ENCODE measurements at places on chromosomes 1 and 21.

DNA sequence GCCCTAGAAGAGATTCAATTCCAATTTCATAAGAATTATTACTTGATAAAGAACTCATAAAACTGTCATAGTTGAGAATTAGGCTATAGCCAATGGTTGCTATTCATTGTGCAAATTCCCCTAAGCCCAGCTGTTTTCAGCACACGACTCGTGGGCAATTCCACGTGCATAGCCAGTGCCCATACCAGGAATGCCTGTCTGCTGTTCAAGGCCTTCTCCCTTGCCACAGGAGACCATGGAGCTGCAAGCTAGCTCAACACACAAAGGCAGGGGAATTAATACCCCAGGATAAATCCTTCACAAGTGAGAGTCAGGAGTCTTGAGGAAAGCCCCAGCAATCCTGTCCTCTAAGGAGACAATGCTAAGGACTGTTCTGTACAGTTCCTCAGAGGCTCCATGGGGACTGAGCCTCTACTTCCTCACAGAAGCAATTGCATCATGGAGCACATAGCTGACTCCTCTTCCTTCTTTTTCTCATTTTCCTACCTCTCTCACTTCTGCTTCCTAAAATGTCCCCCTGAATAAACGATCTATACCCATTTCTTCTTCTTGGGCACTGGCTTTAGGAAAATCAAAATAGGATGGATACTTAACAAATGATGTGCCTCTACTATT is 19.1 kb upstream of the CHRM3 start:
- DNase-seq = no peak

- DNase-seq = peak; percentile 37
Measured at GRCh38 chr1:112904071-112904830, 51.7 kb downstream of the SLC16A1 start.

DNA sequence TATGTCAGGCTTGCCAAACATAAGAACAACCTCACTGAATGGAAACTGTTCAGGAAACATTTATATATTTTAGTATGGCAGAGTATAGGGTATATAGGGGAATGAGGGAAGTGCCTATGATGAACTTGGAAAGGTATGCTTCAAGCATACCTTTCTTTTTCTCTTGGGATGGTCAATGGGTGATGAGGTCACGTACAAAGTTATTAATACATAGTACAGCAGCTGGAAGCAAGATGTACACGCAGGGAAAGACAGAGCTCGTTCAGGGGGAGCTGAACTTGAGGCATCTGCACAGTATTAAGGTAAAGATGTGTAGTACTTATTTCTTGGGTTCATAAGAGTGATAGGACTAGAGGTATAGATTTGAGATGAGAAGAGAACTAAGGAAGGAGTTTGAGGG is 61.5 kb downstream of the ABCD3 start:
- no peak for DNase-seq

GRCh38 chr1:154272999-154273563 is 652 bp downstream of the HAX1 start:
- DNase-seq = no peak

GRCh38 chr1:6152181-6152580 is 27.9 kb downstream of the CHD5 start:
- no peak for DNase-seq

- no peak for DNase-seq
Measured at GRCh38 chr1:61742620-61743430, 545 bp downstream of the PATJ start.

- DNase-seq = no peak
Measured at GRCh38 chr1:159088050-159088449, 11.5 kb upstream of the AIM2 start.

DNA sequence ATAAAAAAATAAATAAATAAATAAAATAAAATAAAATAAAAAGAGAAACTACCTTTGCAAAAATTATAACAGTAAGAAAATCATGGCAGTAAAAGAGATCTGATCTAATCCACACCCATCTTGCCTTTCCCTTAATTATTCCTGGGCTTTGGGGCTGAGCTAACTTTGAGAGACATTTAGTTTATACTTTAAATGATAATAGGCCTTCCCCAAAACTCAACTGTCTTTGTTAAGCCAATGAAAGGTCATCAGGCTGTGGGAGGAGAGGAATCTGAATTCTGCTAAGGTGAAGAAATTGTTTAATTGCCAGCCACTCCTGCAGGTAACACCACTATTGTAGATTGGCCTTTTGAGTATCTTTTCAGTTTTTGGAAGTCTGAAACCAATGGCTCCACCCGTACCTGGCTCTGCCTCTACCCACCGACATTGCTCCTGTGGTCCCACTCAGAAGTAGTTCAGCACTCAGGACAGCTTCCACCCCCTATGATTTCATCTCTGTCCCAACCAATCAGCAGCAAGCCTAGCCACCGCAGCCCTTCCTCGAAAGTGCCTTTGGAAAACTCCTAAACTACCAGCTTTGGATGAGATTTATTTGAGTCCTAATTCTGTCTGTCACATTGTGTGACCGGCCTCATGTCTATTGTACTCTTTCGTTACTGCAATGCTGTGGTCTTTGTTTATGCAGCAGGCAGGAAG is 23.0 kb upstream of the PNRC2 start:
- no peak for DNase-seq

DNA sequence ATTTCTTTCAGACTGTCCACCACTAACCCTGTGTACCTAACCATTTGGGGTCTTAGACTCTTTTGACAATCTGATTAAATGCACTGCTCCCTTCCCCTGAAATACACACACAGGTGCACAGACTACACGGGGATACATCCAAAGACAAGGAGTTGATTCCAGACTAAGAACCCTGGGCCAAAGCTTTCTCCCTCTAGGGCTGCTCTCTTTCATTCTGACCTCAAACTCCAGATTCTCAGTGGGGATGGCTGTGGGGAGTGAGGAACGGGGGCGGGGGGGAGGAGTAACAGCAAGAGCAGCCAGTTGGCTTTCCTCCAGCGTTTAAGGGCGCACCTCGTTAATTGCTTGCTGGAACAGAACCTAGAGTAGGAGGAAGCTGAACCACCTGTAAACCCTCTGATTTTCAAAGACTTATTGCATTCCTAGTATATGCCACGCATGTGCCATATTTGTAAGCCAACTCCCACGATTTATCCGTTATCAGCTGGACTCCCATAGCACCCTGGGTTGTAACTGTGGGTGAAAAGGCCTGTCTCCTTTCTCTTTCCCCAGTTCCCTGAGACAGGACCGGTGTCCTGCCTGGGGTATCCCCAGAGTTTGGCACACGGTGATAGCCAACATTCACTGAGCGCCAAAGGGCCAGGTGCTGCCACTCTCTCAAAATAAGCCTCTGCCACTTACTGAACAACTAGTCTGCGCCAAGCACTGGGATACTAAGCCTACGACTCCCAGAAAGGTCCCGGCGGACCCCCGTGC is 920 bp downstream of the MTHFR start:
- DNase-seq = peak; percentile 30

- DNase-seq = no peak
Measured at GRCh38 chr1:180397175-180397574, 105.2 kb downstream of the ACBD6 start.

- peak; percentile 28 for DNase-seq
Measured at GRCh38 chr1:23369335-23370013, at the start of gene ZNF436. TSS of gene ZNF436 (minus strand) at chr1:23369836. CDS start at chr1:23368005, 1,831 bp downstream.

- DNase-seq = peak; percentile 27
Measured at GRCh38 chr1:108646648-108647269, 14.1 kb downstream of the HENMT1 start.

DNA sequence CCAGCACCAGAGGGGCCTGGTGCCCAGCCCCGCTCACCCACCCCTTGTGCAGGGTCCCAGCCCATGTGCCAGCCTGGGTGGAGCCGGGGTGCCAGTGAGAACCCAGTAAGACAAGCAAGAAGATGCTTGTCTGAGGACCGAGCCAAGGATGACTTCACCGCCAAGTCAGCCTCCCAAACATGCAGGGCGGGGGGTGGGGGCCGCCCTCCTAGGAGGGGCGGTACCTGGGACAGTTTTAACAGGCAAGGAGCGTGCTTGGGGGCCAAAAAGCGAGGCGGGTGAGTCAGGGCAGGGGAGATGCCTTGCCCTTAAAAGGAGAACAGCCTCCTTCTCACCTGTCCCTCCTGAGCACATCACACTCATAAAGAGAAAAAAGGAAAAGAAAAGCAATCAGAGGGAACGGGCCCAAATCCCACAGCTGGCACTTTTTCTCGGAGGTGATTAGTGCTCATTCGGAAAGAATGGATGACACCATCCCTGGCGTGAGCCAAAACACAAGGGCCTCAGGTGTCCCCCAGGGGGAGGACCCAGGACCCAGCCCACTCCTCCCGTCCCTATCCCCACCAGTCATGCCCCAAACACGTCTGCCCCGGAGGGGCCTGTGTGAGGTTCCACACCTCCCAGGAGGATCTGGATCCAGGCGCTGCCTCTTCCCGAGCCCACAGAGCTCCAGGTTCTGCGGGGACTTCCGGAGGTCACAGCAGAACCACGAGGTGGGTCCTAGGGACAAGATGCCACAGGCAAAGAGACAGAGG is 77.6 kb upstream of the IFFO2 start:
- no peak for DNase-seq

DNA sequence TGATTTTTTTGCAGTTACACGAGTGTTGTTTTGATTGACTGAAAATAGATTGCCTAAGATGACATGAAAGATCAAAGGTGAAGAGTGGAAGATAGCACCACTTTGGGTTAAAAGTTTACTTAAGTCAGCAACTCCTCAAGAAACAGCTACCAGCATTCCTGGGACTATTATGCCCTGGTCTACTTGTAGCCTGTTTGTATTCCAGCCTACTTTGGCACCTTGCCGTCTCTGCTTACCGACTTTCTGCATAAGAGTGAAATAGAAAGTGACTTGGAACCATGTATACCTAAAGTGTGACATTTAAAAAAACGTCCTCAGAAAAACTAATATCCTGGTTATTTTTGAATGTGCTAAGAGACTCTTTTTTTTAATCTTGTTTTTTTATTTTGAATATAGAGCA is 631.5 kb upstream of the PTBP2 start:
- DNase-seq = no peak

DNA sequence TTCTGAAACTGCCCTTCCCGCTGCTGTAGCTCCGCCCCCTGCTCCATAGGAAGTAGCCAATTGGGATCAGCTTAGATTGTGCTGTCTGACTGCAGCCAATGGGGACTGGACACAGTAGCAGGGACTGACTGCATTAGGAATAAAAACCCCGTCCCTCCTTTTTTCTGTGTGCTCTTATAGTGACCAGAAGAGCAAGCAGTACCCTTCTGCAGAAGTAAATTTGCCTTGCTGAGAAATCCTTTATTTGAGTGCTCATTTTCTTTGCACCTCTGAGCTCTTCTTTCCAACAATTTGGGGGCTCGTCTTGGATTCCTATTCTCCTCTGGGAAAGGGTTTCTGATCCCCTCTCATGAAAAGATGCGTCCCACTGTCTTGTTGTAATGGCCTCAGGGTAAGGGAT is 16.2 kb downstream of the OR2L13 start:
- no peak for DNase-seq

- DNase-seq = no peak
Measured at GRCh38 chr1:40626383-40626770, 39.1 kb downstream of the RIMS3 start.

DNA sequence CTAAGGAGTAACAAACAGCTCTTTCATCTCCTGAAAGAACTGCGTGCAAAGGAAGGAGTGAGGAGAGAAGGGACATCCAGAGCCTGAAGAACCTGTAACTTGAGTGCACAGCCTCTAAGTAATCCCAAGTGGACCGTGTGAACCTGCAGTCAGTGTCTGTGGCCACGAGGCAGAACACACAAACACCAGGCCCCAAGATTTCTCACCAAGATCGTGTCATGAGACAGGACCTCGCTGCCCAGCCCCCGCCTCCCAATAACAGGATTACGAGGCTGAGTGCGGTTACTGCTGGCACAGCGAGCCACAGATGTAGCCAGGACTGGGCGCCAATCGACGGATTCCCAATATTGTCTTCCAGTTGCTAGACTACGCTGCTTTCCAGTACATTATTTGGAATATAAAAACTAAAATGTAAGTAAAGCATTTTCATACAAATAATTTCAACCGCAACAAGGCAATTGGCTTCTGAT is 101.3 kb upstream of the SLC25A33 start:
- no peak for DNase-seq

GRCh38 chr21:42317826-42318746 is 2.9 kb upstream of the TFF3 start:
- no peak for DNase-seq

- no peak for DNase-seq
Measured at GRCh38 chr1:119556423-119556822, 49.4 kb downstream of the HSD3B1 start.

DNA sequence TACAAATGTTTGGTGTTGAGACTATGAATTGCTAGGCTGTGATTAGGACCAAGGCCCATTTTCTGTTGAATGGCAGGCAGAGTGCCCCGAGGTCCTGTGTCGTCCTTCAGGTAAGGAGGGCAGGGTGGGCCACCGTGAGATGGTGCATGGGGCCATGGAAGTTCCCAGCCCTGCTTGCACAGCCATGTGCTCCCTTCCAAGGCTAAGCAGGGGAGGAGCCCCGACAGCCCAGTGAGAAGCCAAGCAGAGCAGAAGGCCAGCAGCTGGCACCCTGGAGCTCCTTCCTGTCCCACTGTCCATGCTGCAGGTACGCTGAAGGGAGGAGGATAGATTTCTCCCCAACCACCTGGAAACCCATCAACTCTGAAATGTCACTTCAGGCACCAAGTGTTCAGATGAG is 8.2 kb upstream of the NUAK2 start:
- DNase-seq = no peak

- no peak for DNase-seq
Measured at GRCh38 chr1:1084372-1085170, 10.5 kb upstream of the RNF223 start.

DNA sequence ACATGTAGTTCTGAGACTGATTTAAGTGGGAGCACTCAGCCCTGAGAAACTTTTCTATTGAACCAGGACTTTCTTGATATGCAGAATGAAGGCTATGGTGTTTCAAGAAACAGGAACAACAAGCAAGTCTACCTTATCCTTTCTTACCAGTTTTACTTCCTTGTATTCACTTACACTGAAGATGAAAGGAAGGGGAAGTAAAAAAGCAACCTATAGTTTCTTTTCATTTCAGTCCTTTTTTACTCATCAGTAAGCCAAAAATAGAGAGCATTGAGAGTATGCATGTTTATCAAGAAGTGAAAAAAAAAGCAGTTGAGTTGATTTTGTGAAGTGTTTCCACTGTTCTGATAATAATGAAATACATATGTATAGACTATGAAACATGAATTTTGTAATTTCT is 1010.3 kb downstream of the AMY1C start:
- no peak for DNase-seq

GRCh38 chr1:184379111-184379752 is 7.6 kb upstream of the C1orf21 start:
- DNase-seq = no peak

GRCh38 chr1:208631506-208631905 is 387.3 kb upstream of the PLXNA2 start:
- no peak for DNase-seq

All from stimulated activated CD4-positive, alpha-beta T cell treated with anti-CD3 and anti-CD28 coated beads, Interleukin-12 subunit alpha, Interleukin-12 subunit beta, amount 100 ng/mL, for 4 hours (primary cell).